ENCODE measurements at places on chromosomes 2 and 18.

GRCh38 chr2:237306787-237307170 is 107.2 kb downstream of the COL6A3 start:
- DNase-seq, result no peak

DNA sequence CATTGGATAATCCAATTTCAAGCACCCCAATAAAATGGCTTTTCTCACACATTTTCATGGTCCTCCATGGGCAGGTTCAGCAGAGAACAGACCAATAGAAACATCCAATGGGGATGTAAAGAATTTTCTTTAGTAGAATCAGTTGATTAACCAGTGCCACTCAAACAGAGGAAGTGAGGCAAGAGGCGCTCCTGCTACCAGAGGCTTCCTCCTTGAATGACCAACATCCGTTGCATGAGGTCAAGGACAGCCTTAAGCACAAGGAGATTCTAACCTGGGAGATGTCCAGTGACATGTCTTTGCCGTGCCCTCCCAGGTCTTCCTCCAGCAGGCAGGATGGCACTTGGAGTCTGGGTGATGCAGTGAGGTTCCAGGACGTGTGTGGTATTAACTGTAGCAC is 146.6 kb downstream of the PIEZO2 start:
- DNase-seq, result no peak

DNA sequence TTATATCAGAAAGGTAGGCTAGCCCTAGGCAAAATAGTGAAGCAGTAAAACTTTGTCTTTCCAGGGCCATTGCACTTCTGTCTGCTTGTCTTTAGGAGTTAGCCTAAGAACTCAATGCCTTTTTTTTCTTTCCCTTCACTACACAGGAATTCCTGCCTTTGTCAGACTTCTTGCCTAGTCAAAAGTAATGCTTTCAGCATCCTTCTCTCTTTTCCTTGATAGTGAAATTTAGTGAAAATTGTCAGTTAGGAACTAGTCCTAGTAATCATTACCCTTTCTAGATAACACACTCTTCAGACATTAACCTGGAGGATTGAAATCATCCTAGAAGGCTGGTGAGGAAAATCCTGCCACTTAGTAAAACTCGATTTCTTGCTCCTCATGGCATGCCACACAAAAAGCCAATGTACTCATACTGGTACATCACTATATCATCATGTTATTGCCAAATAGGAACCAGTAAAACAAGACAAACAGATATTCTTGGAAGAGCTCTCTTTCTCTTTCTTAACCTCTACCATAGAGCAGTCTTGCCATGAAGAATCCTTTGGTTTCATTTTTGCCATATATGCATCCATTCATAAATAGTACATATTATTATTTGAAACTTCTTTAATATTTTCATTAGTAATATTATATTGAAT is 320.5 kb downstream of the CTNNA2 start:
- no peak for DNase-seq

DNA sequence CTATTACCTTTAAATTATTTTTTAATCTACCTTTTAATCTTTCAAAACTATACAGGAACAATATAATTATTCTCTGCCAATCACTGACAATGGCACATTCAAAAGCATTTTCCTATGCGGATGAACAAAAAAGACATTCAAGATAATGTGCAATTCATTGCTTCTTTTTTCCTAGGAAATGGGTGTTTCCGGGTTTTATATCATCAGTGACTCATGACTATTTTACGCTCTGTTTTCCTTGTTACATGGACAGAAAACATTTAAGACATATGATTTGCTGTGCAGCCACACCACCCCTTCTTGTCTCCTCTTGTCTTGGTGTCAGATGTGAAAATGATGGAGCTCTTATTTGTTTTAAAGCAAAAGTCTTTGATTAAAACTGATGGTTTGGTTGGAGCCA is 184.7 kb upstream of the LINC00305 start:
- DNase-seq, result no peak

- no peak for DNase-seq
Observed at GRCh38 chr18:9542924-9543323, 67.6 kb downstream of the RALBP1 start.

DNA sequence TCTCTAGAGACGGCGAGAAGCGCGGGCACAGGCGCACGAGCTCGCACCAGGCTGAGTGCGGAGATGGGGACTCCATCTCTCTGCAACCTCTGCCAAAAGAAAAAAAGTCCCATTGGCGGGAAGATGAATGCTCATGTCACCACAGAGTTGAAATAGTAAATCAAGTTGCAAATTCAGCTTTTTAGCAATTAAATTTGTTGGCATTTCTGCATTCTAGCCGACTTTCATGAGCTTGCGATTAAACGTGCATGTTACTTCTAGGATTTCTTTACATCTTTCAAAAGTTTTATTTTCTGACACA is 588 bp downstream of the CHAC2 start:
- DNase-seq, result no peak

- DNase-seq, result no peak
Observed at GRCh38 chr2:181073896-181074295, 93.5 kb downstream of the UBE2E3 start.

GRCh38 chr2:43417300-43417699 is 178.5 kb downstream of the THADA start:
- DNase-seq, result no peak

DNA sequence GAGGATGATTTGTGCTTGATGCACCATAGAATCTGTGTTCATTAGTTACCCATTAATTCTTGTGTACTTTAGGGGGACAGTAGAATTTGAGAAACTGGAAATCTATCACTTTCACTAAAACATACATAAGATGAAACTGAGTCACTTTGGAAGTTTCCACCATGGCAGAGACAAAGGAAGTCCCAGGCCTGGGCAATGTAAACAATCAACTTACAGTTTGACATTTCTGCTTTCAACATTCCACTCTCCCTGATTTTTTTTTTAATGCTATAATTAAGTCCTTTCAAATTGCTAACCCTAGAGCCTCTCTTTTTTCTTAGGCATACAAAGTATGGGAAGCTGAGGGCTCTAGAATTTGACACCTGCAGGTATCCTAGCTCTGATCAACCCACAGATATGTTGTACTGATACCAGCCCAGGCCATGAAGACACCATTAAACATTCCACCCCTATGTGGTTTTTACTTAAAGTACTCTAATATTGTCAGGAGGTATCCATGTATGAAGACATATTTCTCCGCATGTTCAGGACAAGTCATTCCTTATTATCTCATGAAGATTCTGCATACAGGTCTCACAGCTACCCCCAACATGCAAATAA is 88.5 kb upstream of the GLS start:
- no peak for DNase-seq

DNA sequence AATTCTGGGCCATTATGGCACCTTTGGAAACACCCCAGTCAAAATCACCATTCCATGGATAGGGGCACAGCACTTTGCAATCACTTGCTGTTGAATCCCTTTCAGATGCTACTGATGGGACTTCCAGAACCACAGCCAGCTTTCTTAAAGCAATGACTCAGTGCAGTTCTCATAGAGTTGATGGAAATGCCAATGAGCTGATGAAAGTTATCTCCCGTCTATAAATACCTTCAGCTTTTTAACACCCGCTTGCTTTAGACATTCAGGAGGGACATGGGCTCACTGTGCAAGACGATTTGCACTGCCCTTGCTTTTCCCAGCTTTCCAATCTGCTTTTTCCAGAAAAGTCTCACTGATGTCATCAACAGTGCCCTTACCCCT is 66.7 kb upstream of the RPL31 start:
- no peak for DNase-seq

Measured in cortex of kidney (tissue), 1 donor.